ENCODE measurements at places on chromosomes 6 and 20. TPM values are rescaled to one million over a fixed set of nuclear protein-coding genes. Genes with fewer than 3 reads are reported as not detected.

The ACAT2 gene
- 33.3 TPM for polyA plus RNA-seq

DNA sequence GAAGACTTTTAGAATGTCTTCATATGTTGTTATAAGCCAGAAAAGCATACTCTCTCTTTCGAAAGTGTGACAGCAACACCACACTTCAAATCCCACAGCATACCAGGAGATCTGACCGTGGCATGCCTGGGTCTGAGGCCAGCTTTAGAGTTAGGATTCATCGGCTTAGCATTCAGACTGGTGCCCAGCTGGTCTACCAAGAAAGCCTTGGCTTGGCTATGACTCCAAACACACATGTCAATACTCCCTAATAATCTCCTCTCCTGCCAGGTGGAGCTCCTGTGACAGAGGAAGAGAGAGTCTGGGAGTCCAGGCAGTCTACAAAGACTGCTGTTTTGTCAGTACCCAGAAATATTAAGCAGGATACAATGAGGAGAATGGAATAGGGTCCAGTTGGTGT lies 77.1 kb upstream of the MAN1A1 start:
- H3K36me3 ChIP-seq, result no peaks in the 10 kb centered on the region
- no peaks in the 10 kb centered on the region for H3K4me1 ChIP-seq
- no peak for DNase-seq
- no peak overlapping the region for H3K4me3 ChIP-seq

DNA sequence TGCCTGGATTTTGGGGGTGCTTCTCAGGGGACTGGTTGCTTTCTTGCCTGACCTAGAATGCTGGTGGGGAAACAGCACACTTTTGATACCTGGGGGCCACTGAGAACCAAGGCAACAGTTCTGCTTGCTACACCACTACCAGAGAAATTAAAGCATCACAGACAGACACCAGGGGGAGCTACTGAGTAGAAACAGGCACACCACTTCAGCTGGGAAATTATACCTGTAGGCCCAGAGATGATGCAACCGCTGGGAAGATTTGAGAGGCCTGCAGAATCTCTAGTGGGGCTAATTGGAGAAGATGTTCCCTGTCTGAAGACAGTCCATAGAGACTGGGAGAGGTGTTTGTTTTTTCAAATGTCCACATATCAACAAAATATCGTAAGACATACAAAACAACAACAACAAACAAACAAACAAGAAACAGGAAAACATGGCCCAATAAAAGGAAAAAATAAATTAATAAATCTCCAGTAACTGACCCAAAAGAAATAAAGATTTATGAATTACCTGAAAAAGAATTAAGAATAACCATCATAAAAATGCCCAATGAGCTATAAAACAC lies 129.4 kb upstream of the RIN2 start:
- no peak overlapping the region for H3K27ac ChIP-seq
- H3K4me1 ChIP-seq, result no peaks in the 10 kb centered on the region
- H3K36me3 ChIP-seq, result no peaks in the 10 kb centered on the region
- H3K4me3 ChIP-seq, result no peak overlapping the region

- DNase-seq, result no peak
- H3K27me3 ChIP-seq, result no peaks in the 10 kb centered on the region
- peaks cover 12% of the 10 kb centered on the region for H3K4me1 ChIP-seq
These were observed 14.2 kb upstream of the SLCO4A1 start for GRCh38 chr20:62627901-62628612.

DNA sequence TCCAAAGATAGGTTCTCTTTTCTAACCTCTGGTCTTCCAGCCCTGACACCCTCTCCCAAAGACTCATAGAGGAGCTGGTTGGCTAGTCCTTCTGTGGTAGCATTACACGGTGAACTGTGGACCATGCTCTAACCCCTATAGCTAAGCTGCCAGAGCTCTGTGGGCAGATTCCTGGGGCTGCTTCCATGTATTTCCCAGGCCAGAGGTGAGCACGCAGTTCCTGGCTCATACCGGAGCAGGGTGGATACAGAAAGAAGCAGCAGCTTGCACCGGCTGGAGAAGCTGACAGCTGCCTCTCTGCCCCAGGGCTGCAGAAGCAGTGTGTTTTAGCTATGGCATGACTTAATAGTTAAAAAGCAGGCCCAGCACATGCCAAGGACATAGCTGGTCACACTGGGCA lies 84.1 kb upstream of the FOXP4 start:
- H3K27me3 ChIP-seq, result no peaks in the 10 kb centered on the region
- H3K36me3 ChIP-seq, result no peaks in the 10 kb centered on the region
- no peak for DNase-seq
- H3K27ac ChIP-seq, result no peak overlapping the region
- H3K4me3 ChIP-seq, result no peak overlapping the region
- H3K4me1 ChIP-seq, result no peaks in the 10 kb centered on the region

- no peak overlapping the region for H3K27ac ChIP-seq
- H3K36me3 ChIP-seq, result no peaks in the 10 kb centered on the region
- H3K4me3 ChIP-seq, result no peak overlapping the region
- peaks cover 50% of the 10 kb centered on the region for H3K4me1 ChIP-seq
These were observed 29.2 kb downstream of the SYNJ2 start for GRCh38 chr6:158010591-158011477.

DNA sequence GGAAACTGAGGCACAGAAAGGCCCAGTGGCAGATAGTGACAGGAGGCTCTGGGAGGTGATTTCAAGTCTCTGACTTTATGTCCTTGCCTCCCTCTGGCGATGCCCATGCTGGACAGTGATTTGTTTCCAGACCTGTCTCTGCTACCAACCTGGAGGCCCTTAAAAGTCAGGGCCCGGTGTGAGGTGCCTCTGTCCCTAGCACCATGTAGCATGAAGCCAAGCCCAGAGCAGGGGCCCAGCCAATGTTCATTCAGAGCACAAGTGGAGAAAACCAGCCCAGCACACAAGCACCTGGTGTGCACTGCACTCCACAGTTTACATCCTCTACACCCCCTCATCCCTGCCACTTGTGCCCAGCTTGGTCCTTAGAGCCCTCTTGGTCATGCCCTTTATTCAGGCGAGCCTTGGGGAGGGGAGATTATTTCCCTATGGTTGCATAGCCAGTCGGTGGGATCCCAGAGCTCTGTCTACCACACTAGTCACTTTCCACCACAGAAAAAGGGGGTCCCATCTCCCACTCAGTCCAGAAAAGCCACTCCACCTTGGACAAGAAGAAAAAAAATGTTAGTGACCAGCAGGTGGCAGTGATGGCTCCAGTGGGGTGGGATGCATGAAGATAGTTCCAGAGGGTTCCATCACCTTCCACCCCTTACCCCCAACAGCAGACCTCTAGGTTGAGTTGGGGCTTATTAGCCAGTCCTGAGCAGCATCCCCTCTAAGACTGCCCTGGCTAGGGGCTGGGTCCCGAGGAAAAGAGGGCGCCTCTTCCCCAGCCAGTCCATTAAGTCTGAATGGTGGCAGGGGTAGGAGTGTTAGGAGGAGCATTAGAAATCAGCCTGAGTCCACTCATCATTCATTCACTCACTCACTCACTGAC lies 30.9 kb downstream of the KIAA1755 start:
- H3K27me3 ChIP-seq, result no peaks in the 10 kb centered on the region
- no peak overlapping the region for H3K4me3 ChIP-seq
- no peaks in the 10 kb centered on the region for H3K36me3 ChIP-seq
- no peak for DNase-seq
- no peaks in the 10 kb centered on the region for H3K4me1 ChIP-seq

DNA sequence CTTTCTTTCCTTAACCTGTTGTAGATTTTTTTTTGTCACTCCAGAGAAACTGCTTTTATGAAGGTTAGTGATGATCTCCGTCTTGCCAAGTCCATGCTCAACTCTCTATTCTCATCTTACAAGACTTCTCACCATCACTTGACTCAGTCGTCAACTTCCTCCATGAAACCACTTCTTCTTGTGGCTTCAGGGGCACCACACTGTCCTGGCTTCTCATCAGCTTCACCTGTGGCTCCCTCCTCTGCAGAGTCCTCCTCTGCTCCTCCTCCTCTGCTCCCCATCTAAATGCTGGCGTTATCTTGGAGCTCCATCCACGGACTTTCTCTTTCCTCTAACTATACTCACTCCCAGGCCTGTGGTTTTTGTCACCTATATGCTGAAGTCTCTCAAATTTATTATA lies 187.5 kb downstream of the BACH2 start:
- H3K27me3 ChIP-seq, result no peaks in the 10 kb centered on the region
- no peaks in the 10 kb centered on the region for H3K36me3 ChIP-seq
- H3K4me1 ChIP-seq, result peaks cover 72% of the 10 kb centered on the region
- no peak overlapping the region for H3K4me3 ChIP-seq

DNA sequence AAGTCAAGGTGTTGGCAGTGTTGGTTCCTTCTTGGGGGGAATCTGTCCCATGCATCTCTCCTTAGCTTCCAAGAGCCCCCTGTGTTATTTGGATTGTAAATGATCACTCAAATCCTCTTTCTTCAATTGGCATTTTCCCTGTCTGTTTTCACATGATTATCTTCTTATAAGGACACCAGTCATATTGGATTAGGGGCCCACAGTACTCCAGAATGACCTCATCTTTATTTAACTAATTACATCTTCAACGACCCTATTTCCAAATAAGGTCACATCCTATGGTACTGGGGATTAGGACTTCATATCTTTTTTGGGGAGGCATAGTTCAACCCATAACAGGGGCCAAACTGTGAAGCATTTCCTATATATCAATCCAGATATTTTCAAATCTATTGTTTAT lies 57.3 kb downstream of the PTPRA start:
- no peak overlapping the region for H3K4me3 ChIP-seq
- no peaks in the 10 kb centered on the region for H3K4me1 ChIP-seq
- no peak for DNase-seq
- H3K27me3 ChIP-seq, result no peaks in the 10 kb centered on the region
- peaks cover 4% of the 10 kb centered on the region for H3K36me3 ChIP-seq

DNA sequence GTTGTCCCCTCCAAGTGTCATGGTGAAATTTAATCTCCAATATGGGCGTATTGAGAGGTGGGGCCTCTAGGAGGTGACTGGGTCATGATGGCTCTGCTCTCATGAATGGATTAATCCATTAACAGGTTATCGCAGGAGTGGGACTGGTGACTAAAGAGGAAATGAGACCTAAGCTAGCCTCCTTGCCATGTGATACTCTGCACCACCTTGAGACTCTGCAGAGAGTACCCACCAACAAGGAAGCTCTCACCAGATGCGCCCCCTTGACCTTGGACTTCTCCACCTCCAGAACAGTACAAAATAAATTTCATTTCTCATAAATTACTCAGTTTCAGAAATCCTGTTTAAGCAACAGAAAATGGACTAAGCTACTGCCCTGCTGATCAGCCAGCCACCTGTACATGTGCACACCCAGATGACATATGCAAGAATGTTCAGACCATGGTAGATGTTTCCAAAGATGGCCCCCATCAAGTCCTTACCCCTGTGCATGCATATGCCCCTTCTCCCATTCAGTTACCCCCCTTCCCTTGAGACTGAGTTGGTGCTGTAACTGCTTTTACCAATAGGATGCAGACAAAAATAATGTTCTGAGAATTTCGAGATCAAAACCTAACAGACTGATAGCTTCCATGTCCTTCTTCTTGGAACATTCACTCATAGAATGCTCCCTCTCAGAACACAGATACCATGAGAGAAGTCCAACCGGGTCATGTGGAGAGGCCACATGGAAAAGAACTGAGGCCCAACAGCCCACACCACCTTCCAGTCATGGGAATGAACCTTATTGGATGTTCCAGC lies 28.4 kb downstream of the MAP3K5 start:
- peak overlapping the region; percentile 25 for H3K4me3 ChIP-seq
- H3K27me3 ChIP-seq, result no peaks in the 10 kb centered on the region
- DNase-seq, result no peak
- H3K27ac ChIP-seq, result no peak overlapping the region

DNA sequence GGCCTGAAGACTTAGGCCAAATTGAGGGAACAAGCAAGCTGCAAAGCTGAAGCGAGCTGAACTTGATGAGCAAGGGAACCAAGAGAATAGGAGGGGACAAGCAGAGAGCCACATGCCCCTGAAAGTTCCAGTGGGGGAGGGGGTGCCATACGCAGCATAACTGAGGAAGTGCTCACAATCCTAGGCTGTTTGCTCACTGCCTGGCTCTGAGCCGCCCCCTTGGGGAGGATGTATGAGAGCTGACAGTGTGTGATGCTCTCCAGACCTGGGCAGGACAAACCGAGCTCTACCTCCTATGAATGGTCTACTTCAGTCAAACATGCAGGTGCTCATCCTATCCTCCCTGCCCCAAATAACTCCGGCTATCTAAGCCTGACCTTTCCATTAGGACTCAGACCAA lies 52.1 kb downstream of the FAXC start:
- H3K27me3 ChIP-seq, result no peaks in the 10 kb centered on the region
- no peak for DNase-seq
- no peaks in the 10 kb centered on the region for H3K4me1 ChIP-seq
- H3K36me3 ChIP-seq, result no peaks in the 10 kb centered on the region

GRCh38 chr20:12883507-12883885 lies 125.3 kb upstream of the SPTLC3 start:
- H3K36me3 ChIP-seq, result no peaks in the 10 kb centered on the region
- no peak overlapping the region for H3K27ac ChIP-seq
- no peak overlapping the region for H3K4me3 ChIP-seq
- no peaks in the 10 kb centered on the region for H3K27me3 ChIP-seq

DNA sequence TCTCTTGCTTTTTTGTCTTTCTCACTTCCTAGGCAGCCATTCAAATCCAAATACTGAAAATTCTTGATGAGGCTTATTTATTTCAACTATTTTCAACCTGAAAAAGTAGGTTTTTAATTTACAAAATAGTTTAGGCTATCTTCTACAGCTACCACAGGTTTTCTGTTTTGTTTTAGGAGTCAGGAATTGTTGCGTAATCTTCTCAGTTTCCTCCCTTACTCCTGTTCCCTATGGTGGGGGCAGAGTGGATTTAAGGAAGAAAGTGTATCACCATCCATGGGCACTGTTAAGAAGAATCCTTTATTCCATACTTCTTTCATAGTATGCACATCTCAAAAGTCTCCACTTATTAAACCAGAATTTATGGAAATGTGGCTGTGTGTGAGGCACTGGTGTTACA lies 182.4 kb downstream of the KHDC1L start:
- no peak for DNase-seq
- no peaks in the 10 kb centered on the region for H3K36me3 ChIP-seq
- H3K27me3 ChIP-seq, result no peaks in the 10 kb centered on the region
- no peak overlapping the region for H3K4me3 ChIP-seq
- no peaks in the 10 kb centered on the region for H3K4me1 ChIP-seq

GRCh38 chr6:112439432-112439831 lies 92.3 kb downstream of the RFPL4B start:
- no peak for DNase-seq
- H3K4me1 ChIP-seq, result no peaks in the 10 kb centered on the region
- no peak overlapping the region for H3K27ac ChIP-seq
- H3K27me3 ChIP-seq, result no peaks in the 10 kb centered on the region
- H3K4me3 ChIP-seq, result no peak overlapping the region

GRCh38 chr6:110660066-110660655 lies 155.1 kb downstream of the CDK19 start:
- no peak overlapping the region for H3K4me3 ChIP-seq
- H3K36me3 ChIP-seq, result no peaks in the 10 kb centered on the region
- H3K4me1 ChIP-seq, result no peaks in the 10 kb centered on the region
- no peak for DNase-seq
- no peaks in the 10 kb centered on the region for H3K27me3 ChIP-seq

Measured in CD8-positive, alpha-beta memory T cell (primary cell).